ENCODE measurements at places on chromosomes 13 and 19. TPM values are rescaled to one million over a fixed set of nuclear protein-coding genes. Genes with fewer than 3 reads are reported as not detected.

EPS8L1 gene
- 2.6 TPM for total RNA-seq

SULT2A1 gene
- not detected for total RNA-seq

RUVBL2 gene
- total RNA-seq, result 96.5 TPM

METTL21C gene
- 0.62 TPM for total RNA-seq

APC2 gene
- total RNA-seq, result 1.2 TPM

BRME1 gene
- 1.9 TPM for total RNA-seq

LGALS4 gene
- total RNA-seq, result not detected

LRRC63 gene
- not detected for total RNA-seq

ZSWIM9 gene
- total RNA-seq, result 6.1 TPM

MAP2K7 gene
- 23.4 TPM for total RNA-seq

ZNF175 gene
- total RNA-seq, result 12.8 TPM

ELAVL1 gene
- total RNA-seq, result 30.8 TPM

C1QTNF9 gene
- total RNA-seq, result 1.1 TPM

DCT gene
- 0.27 TPM for total RNA-seq

ZNF426 gene
- total RNA-seq, result 12.5 TPM

HIF3A gene
- total RNA-seq, result 383 TPM

GAS6 gene
- total RNA-seq, result 178 TPM

TMEM238 gene
- total RNA-seq, result 1.6 TPM

CXCL17 gene
- not detected for total RNA-seq

IL17D gene
- total RNA-seq, result 3.6 TPM

THSD1 gene
- total RNA-seq, result 8.9 TPM

ERICH6B gene
- total RNA-seq, result not detected

ELANE gene
- total RNA-seq, result 1.4 TPM

ZNF600 gene
- 10.9 TPM for total RNA-seq

ZIK1 gene
- total RNA-seq, result 4.4 TPM

TINCR gene
- total RNA-seq, result 0.47 TPM

NLRP8 gene
- total RNA-seq, result not detected

RGS9BP gene
- total RNA-seq, result 0.54 TPM

ZNF442 gene
- total RNA-seq, result 2.3 TPM

SCEL gene
- total RNA-seq, result 0.54 TPM

C1QTNF9B gene
- not detected for total RNA-seq

TIMM50 gene
- 50.8 TPM for total RNA-seq

COL4A2 gene
- 591 TPM for total RNA-seq

IGFL1 gene
- not detected for total RNA-seq

KLK6 gene
- 7.8 TPM for total RNA-seq

TFDP1 gene
- 25.8 TPM for total RNA-seq

KCNC3 gene
- total RNA-seq, result 0.16 TPM

FIZ1 gene
- 11.2 TPM for total RNA-seq

ZNF324B gene
- 7.8 TPM for total RNA-seq

REXO1 gene
- total RNA-seq, result 29.9 TPM

SLC6A16 gene
- 1.9 TPM for total RNA-seq

PPP2R1A gene
- total RNA-seq, result 286 TPM

ZNF527 gene
- total RNA-seq, result 4.5 TPM

TNNI3 gene
- total RNA-seq, result not detected

AP2A1 gene
- 69.9 TPM for total RNA-seq

OR7D2 gene
- total RNA-seq, result 0.12 TPM

LIPE gene
- total RNA-seq, result 6.3 TPM

NKPD1 gene
- total RNA-seq, result 0.16 TPM

ACP5 gene
- 4.4 TPM for total RNA-seq

Measured in gastroesophageal sphincter (tissue), 4 donors.